ENCODE measurements at places on chromosomes 4 and X.
A peak's percentile ranks its signal among the peaks of the same experiment; 100 is the strongest.

- DNase-seq = peak; percentile 31
Observed at GRCh38 chr4:182492423-182492822, 249.2 kb downstream of the TENM3 start.

GRCh38 chr4:48079972-48080391 is 54.1 kb downstream of the TXK start:
- no peak for DNase-seq

GRCh38 chr4:78613522-78614321 is 62.2 kb downstream of the ANXA3 start:
- DNase-seq = no peak

- DNase-seq = no peak
Observed at GRCh38 chr4:15550491-15550890, 80.8 kb downstream of the CC2D2A start.

GRCh38 chrX:79078114-79078513 is 66.4 kb upstream of the GPR174 start:
- no peak for DNase-seq

DNA sequence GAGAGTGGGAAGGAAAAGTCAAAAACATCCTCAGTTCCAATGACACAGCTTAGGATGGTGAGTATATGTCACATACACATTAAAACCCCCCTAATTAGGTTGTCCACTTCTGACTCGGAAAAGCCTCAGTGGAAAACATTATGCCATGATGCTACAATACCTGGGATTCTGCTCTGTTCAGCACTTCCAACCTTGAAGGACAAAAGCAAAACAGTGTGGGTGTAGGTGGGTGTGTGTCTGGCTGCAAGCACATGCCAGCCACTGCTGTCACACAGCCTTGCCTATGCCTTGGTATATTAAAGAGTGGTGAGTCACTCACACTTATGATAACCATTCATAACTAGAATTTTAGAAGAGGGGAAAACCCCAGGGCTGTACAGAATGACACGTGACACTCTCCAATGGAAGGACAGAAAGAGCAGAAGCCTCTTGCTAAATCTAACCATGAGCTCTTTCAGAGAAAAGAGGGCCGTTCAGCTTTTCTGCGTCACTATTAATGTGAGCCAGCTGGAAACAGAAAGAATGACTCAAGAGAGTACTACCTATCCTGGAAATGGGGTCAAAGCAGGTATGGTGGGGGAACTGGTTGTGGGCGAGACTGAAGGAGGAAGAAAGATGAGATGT is 159.6 kb downstream of the TET2 start:
- DNase-seq = no peak

GRCh38 chrX:74251006-74251930 is 52.7 kb upstream of the ZCCHC13 start:
- no peak for DNase-seq

- no peak for DNase-seq
Observed at GRCh38 chr4:38868059-38868960, 704 bp downstream of the FAM114A1 start.

GRCh38 chr4:118983293-118983692 is 94.6 kb downstream of the SYNPO2 start:
- no peak for DNase-seq

- no peak for DNase-seq
Observed at GRCh38 chr4:139841464-139842195, 176.0 kb downstream of the MGST2 start.

All from astrocyte of the cerebellum (primary cell).